Stimulated activated CD8-positive, alpha-beta memory T cell treated with anti-CD3 and anti-CD28 coated beads, Interleukin-15, amount 100 ng/mL, for 4 hours (primary cell): ENCODE measurements at places on chromosomes 6 and 20.

DNA sequence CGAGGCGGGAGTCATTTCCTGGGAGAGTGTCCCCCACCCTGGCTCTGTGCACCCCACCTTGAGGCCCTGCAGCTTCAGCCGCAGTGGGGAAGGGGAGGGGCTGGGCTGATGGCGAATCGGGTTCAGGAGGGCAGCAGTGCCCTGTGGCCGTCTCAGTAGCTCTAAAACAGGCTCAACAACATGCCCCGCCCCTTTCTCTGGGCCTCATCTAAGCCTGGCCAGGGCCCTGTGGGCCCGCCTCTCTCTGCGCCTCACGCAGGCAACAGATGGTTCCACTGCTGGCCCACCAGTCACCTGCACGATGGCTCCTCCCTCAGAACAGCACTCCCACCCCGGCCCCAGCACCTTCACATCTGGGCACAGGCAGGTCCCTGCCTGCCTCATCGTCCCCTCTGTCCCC lies 30.2 kb downstream of the CHRNA4 start:
- DNase-seq: no peak

DNA sequence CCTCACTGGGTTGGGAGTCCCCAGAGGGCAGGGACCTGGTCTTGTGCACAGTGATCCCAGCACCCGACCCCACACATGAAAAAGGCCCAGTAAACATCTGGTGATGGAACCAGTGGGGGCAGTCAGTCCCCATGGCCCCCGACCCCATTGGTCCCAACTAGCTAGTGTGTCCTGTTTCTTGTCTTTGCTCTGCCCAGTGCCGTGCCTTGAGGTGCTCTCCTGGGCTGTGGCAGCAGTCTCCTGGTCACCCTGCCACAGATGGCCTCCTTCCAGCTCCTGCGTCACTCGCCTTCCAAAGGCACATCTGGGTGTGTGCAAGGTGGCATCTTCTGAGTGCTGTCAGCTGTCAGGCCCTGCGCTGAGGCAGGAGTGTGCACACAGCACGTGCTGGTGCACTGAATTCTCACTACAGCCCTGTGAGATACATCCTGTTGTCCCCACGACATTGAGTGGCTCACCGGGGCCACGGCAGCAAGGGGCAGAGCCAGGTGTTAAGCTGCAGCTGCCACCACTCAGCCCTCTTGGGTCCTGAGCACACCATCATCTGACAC lies 3.9 kb downstream of the NPEPL1 start:
- no peak for DNase-seq

- DNase-seq: no peak
Observed at GRCh38 chr6:136178749-136179148, 71.4 kb downstream of the MTFR2 start.

GRCh38 chr6:20870021-20870420 lies 335.8 kb downstream of the CDKAL1 start:
- DNase-seq: no peak

DNA sequence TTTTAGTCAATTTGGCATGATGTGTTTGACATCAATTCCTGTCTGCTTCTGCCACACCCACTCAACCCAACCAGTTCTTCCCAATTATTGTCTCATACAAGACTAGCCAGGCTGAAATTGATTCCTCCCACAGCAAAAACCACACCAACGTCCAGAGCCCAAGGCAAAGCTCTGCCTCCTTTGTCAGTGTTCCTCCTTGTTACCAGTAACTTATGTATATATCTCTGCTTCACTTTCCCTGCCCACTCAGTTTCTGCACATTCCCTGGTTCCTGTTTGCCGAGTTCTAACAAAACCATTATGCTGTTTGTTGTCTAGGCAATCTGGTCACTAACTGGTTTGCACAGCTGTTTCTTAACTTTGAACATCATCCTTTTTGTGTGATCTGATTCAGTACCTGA lies 547.9 kb upstream of the PTCHD4 start:
- DNase-seq: no peak

DNA sequence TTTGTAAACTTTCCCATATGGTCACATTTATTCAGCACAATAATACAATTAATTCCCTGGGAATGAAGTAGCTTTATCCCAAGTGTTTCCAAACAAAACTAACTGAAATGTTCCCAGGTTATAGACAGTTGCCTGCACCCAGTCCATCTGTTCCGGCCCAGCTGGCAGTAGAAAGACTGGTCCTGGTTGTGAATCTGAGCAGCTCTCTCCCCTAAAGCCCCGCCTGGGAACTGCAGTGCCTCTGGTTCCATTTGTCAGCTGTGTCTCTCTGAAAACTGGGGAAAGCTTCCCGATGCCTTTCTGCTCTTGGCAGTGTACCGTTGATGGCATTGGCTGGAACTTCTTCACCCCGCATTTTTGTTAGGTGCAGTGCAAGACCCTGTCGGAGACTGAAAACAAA lies 8.7 kb downstream of the MTHFD1L start:
- no peak for DNase-seq
